ENCODE measurements at places on chromosomes 2 and 18.

DNA sequence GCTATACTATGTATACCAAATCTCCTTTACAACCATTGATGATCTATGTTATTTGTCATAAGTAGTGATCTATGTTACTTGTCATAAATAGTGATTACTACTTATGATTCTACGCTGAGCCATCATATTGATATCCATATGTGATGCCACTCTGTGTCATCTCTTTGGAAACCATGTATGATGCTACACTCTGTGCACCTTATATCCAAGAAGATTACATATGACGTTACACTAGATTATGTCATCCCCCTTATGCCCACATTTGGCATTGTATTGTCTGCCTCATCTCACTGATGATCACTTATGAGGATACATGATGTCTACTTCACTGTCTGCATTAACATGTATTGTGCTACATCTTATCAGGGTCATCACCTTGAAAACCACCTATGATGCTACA, 42.9 kb downstream of the DAW1 start:
- no peak for DNase-seq

DNA sequence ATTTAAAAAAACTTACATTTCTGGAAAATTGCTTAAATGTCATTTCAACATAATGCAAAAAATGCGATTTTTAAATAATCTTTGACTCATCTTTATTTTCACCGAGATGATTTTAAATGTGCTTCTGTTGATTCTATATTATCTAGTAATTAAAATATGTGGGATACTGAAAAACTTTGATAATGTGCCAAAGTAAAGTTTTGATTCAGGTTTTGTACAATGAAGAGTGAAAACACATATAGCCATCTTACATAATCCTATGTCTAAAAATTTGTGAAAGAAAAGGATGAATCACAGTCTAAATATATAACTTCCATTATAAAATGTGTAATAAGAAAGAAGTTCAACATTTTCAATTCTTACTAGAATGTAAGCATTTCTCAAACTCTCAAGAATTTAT, 204.3 kb upstream of the ZC3H15 start:
- no peak for DNase-seq

GRCh38 chr2:173491418-173491817, 136.7 kb downstream of the CDCA7 start:
- DNase-seq: no peak

- no peak for DNase-seq
These were observed 523.5 kb downstream of the LRRTM4 start for GRCh38 chr2:76998704-76999103.

DNA sequence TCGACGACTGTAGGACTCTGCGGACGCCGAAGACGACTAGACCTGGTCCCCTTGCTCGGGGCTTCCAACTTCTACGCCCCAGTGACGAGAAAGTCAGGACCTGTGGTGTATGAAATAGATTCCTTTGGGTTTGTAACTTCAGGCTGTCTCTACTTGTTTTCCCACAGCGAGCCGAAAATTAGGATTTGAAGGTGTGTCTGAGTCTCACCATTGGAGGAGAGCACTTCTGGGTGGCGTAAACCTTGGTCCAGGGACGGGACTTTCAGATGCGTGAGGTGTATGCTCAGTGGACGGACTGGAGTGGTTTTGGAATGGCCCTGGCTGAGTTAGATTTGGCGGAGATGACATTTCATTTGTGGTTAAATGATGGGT, 1.3 kb downstream of the BIRC6 start:
- no peak for DNase-seq

DNA sequence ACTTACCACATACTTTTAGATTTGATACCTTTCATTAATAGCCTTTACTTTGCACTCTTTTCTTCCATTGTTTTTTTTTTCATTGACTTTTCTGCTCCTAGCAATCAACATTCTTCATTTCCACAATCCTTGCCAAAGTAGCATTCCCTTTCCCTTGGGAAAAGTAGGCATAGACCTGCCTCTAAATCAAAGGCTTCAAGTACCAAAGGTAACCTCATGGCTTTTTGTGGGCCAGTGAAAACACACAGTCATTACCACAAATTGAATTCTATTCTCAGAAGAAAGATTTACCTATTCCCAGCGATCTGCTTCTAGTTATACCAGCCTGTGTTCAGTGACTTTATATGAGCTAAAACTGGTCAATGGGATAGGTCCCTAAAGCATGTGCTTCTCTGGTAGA, 109.2 kb downstream of the SOCS6 start:
- no peak for DNase-seq

DNA sequence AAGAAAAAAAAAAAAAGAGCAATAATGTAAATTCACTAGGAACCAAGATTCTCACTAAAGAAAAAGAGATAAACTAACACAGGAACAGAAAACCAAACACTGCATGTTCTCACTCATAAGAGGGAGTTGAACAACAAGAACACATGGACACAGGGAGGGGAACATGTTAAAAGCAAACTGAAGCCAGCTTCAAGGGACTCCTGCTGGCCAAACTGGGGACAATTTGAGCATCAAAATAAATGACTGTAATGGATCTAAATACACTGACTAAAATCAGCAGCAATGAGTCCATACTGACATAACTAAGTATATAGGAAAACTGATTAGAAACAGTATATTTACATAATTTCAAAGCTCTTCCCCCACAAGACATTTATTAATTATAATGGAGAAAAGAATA, 73.0 kb downstream of the FARSB start:
- no peak for DNase-seq

GRCh38 chr18:41320100-41320499, 634.9 kb upstream of the PIK3C3 start:
- DNase-seq: no peak

- DNase-seq: no peak
These were observed 97.7 kb upstream of the SMAD7 start for GRCh38 chr18:49048396-49049020.

GRCh38 chr2:172106108-172106961, 3.6 kb upstream of the DLX2 start:
- no peak for DNase-seq

- no peak for DNase-seq
These were observed 113.2 kb upstream of the CHAC2 start for GRCh38 chr2:53654396-53654795.

DNA sequence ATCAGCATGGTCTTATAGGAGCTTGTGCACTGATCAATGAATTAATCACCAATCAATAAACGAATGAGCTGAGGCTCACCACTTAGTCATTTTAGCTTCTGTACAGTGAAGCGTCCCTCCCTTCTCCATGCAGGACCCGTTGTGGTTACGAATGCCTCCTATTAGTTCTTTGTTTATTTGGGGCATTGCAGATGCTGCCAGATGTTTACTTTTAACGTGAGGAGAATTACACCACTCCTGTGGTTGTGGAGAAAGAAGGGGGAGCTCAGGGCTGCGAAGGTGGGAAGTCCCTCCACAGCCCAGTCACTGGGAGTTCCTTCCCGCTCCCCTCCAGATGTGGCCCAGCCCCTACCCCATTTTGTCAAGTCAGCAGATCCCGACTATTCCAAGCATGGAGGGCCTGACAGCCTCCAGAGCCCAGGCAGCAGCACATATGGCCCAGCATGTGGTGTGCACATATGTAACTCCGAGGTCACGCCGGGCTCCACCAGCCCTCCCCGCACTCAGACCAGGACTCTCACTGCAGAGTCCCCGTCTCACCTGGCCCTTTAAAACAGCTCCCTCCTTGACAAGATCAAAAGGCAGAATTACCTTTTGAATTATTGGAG, 20.9 kb downstream of the PKDCC start:
- no peak for DNase-seq

DNA sequence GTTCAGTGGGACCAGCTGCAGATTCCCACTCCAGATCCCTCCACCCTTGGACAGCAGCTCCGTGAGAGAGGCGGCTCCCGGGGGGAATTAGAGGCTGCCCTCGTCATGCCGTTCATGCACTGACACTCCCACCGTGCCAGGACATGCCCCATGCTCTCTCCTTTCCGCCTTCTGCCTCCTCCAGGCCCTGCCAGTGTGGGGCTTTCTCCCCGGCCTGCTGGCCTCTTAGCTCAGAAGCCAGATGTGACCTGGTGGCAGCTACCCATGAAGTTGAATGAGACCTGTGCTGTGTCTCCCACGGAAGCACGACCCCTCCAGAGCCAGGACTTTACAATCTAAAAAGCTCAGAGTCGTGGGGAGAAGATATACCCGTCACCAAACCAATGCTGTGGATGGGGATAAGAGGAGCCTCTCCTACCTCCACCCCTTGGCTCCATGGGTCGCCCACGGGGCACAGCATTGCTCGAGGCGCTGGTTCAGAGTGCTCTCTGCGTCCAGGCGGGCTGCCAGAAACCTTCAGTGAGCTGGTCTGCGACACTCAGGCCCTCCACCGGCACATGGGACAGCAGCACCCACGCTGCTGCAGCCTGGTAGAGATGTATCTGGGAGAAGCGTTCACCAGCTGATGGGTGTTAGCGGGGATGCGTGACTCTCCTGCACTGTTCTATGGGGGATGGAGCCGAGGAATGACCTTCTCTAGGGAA, 111.0 kb upstream of the GPC1 start:
- no peak for DNase-seq

- DNase-seq: no peak
These were observed 56.7 kb upstream of the FHL2 start for GRCh38 chr2:105455488-105456003.

GRCh38 chr2:85601771-85602475, 575 bp downstream of the TMEM150A start:
- DNase-seq: no peak

DNA sequence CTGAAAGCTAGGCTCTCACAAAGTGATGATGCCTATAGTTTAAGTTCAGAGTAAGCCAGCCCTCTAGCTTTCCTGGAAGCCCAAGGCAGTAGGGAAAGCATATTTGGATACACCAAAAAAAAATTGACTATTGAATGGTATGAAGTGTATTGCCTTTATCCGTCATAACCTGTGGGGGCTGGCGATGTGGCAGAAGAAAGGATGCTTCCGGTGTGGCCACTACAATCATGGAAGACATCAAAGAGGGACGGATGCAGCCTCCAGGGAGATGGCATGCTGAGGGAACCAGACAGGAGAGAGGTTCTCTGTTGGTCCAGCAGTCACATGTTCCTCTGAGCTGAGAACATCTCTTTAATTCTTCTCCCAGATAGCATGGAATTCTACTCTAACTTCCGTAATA, 170.3 kb downstream of the TMEM18 start:
- no peak for DNase-seq

GRCh38 chr2:68086166-68086565, 23.4 kb upstream of the C1D start:
- DNase-seq: no peak

DNA sequence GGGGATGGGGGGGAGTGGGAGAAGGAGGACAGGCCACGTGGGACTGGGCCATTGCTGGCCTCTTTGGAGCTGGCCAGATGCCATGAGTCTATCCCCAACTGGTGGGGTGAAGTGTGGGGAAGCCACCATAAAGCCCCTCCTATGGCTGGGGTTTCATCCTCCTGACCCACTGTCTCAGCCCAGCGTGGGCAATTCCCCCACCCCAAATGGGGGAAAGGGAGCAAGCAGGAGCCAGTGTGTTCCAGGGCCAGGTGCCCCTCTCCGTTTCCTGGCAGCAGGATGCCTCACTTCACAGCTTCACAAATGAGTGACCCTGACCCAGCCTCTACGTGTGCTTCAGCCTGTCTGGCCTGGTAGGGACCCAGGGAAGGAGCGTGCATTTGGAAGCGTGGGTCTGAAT, 474.7 kb upstream of the HS6ST1 start:
- no peak for DNase-seq

- DNase-seq: no peak
These were observed 95.9 kb upstream of the HDAC4 start for GRCh38 chr2:239496700-239497099.

- no peak for DNase-seq
These were observed 69.9 kb upstream of the MMADHC start for GRCh38 chr2:149657401-149658040.

GRCh38 chr18:39241534-39241933, 1675.9 kb upstream of the CELF4 start:
- no peak for DNase-seq

GRCh38 chr2:45011121-45011520, 1.9 kb upstream of the SIX2 start:
- DNase-seq: no peak

DNA sequence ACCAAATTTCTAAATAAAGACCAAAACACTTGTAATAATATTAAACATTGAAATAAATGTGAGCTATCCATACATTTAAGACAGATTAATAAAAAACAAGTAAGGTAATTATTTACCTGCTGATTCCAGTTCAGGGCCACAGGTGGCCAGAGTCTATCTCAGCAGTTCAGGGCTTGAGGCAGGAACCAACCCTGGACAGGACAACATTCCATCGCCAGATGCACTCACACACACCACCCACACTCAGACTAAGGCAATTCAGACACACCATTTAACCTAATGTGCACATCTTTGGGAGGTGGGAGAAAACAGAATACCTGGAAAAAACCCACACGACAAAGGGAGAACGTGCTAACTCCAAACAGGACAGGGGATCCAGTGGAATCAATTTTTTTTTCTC, 14.1 kb upstream of the WDSUB1 start:
- no peak for DNase-seq

DNA sequence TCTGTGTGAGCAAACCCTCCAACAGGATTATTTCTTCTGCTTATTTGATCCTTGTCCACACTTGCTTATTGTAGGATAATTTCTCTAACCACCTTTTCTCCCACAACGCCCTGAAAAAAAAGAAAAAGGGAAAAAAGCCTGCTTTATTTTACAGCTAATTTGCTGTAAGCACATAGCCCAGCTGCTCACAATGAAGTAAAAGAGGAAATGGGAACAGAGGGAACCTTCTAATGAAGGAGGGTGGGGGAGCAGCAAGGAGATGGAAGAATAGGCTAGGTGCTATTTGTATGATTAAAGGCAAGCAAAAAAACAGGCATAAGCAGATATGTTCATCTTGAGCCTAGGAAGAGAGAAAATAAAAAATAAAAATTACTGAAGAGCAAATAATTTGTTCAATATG, 331.6 kb downstream of the TXNL1 start:
- no peak for DNase-seq

DNA sequence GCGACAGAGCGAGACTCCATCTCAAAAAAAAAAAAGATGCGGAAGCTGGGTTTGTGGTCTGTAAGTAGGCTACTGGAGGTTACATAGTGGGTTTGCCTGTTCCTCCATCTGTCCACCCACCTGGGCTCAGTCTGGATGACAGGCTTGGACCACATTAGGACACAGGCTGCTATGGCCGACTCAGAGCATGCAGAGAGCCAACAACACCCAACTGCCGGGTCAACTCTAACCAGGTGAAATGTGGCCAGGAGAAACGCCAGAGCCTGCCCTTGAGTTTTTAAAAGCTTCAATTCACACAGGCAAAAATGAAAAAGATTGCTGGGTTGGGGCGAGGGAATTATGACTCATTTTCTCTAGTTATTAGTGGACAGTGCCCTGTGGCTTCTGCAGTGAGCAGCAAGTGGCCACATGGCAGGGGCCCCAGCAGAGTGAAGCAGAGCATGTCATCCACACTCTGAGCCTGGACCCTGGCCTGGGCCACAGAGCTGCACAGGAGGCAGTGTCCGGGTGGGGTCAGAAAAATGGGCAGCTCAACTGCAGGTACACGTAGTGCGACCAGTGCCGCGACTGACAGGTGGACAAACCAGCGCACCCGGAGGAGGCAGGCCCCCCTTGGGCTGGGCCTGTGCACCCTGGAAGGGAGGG, 67.4 kb downstream of the BIN1 start:
- no peak for DNase-seq

All from anterior cingulate cortex (tissue), 58 donors.